ENCODE measurements at places on chromosomes 7 and 10.
A peak's percentile ranks its signal among the peaks of the same experiment; 100 is the strongest.

GRCh38 chr7:78558566-78558965 lies 760.0 kb downstream of the PHTF2 start:
- DNase-seq, result no peak

DNA sequence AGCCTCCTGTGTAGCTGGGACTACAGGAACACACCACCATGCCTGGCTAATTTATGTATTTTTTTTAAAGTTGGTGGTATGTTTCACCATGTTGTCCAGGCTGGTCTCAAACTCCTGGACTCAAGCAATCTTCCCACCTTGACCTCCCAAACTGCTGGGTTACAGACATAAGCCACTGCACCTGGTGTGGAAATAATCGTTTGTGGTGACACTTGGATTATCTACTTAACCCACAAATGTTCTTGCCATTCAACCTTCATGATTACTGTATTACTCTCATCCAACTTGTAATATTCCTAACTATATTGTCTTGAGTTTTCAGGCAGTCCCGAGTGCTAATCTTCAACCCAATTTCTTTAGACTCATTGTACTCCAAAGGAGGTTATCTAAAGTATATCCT lies 9.6 kb upstream of the SRGN start:
- DNase-seq, result no peak

DNA sequence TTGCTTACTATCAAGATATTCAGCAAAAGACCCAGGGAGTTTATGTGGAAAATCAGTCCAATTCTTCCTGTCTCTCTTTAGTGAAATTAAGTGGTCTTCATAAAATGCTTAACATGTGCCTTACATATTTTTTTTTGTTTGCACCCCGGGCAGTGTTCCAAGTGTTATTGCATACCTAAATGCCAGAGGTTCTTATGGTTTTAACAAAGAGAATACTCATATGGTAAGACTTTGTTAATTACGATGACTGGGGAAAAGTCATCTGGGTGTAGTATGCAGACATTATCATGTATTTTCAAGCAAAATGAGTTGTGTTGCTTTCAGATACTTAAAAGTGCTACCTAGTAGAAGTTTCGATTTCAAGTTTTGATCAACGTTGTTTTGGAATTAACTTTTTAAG lies 82.6 kb downstream of the PRKG1 start:
- no peak for DNase-seq

DNA sequence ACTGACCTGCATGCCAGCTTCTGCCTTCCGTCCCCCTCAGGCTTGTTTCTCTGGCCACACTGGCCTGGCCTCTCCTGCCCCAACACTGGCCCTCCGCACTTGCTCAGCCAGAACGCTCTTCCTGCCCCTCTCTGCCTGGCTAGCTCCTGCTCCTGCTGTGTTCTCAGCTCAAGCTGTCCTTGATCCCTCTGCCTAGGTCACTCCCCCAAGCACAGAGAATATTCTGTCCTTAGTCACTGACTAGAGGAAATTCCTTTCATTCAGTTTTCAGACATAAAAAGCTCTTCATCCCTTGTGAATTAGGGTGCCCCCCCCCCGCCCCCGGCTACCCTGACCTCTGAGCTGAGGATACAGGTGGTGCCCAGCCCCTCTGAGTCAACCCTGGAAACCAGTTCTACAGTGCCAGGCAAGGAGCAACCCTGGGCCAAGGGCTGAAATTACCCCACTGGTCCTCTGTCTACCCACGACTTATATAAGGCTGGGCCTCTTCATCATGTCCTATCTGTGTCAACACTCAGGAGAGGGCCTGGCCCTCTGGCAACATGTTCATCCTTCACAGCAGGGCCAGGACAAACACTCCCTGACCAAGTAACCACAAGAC lies 6.6 kb upstream of the SGPL1 start:
- peak; percentile 34 for DNase-seq

DNA sequence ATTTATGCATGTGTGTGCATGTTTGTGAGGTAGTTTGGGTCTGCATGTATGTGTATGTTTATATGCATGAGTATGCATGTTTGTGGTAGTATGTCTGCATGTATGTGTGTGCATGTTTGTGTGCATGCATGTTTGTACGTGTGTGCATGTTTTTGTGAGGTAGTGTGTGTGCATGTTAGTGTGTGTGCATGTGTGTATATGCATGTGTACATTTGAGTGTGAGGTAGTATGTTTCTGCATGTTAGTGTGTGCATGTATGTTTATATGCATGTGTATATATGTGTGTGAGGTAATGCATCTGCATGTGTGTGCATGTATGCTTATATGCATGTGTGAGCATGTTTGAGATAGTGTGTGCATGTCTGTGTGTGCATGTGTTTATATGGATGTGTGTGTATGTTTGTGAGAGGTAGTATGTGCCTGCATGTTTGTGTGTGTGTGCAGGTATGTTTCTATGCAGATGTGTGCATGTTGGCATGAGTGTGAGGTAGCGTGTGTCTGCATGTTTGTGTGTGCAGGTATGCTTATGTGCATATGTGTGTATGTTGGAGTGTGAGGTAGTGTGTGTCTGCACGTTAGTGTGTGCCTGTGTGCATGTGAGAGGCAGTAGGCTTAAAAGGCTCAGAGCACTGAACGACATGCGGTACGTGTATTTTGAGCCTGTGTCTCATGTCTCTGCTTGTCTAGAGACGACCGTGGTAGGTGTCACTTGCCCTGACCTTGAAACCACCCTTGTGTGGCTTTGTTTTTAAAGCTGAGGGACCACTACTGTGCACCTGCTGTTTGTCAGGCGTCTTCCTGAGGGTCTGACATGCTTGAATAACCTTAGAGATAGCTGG lies 43.7 kb downstream of the PFKP start:
- DNase-seq, result no peak

DNA sequence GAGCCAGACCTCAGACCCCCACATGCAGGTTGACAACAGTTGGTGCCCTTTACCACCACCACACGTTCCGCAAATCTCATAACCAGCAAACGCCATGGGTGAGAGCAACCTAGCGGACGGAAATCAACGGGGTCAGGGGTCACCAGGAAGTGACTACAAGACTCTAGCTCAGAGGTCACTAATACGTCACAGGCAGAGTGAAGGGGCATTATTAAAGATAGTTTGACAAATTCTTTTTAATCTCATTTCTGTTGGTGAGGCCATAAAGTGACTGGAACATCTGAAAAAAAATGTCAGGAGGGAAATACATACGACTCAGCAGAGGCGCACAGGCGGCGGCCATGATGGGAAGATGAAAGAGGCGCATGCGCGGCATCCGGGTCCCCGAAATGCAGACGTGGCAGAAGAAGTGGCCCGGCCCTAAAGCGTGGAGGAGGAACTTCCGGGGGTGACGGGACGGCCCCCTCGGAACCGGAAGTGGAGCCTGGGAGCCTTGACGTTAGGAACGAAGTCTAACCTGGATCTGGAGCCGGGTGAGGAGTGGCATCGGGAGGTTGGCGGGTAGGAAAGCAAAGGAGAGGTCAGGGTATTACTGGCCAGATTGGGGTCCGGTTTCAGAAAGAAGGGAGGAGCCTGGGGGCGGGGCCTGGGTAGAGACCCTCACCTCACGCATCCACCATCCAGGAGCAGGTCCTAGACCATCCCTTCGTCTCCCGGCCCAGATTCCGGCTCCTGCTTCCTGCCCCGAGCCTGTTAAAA lies at the start of gene SEC24C:
Gene SEC24C, plus strand, starts transcription at position 468 of the 759 bp plus-strand sequence. CDS start 2,461 bp downstream, outside the sequence.
- DNase-seq, result peak; percentile 98

DNA sequence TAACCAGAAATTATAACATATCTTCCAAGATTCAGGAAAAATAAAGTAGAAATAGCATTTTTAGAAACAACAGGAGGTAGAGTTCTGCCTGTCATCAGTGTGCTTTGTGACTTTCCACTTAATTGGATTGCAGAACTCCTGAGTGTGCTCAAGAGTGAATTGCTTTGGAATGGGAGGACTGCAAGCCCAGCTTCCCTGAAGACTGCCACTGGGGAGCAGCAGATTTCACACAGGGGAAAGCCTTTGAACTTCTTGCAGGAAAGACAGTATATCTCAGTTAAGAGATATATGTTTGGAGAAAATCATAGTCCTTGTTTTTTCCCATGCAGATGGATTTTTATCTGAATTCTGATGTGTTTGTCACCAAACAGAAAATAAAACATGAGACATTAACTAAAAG lies 124.5 kb downstream of the TMEM168 start:
- DNase-seq, result peak; percentile 59

DNA sequence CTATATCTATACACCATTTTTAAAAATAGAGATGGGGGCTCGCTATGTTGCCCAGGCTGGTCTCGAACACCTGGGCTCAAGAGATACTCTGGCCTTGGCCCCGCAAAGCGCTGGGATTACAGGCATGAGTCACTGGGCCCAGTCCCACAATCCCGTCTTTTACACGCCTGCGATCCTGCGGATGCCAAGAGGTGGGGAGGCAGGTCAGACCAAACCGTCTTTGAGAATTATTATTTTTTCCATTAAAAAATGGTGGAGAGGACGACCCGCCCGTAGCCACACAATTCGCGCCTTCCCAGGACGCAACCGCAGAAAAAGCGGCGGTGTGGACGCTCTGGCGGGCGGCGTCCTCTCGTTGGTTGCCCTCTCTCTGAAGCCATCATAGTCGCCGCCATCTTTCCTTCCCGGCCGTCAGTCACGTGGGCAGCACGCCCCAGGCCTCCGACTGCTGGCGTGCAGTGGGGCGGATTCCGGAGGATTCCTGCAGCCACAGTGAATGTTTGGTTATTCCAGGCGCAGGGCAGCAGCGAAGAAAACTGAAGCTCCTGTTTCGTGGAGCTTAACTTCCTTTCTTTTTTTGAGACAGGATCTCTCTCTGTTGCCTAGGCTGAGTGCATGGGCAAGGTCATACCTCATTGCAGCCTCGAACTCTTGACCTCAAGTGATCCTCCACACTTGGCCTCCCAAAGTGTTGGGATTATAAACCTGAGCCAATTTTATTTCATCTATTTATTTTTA lies 9.9 kb upstream of the EPHB4 start:
- peak; percentile 99 for DNase-seq

- no peak for DNase-seq
These were observed 4.0 kb upstream of the TMEM106B start for GRCh38 chr7:12207046-12207445.

GRCh38 chr7:100433276-100433591 lies 3.1 kb downstream of the PPP1R35 start:
- DNase-seq, result no peak

- no peak for DNase-seq
These were observed 18.2 kb downstream of the CCDC6 start for GRCh38 chr10:59887972-59888640.

DNA sequence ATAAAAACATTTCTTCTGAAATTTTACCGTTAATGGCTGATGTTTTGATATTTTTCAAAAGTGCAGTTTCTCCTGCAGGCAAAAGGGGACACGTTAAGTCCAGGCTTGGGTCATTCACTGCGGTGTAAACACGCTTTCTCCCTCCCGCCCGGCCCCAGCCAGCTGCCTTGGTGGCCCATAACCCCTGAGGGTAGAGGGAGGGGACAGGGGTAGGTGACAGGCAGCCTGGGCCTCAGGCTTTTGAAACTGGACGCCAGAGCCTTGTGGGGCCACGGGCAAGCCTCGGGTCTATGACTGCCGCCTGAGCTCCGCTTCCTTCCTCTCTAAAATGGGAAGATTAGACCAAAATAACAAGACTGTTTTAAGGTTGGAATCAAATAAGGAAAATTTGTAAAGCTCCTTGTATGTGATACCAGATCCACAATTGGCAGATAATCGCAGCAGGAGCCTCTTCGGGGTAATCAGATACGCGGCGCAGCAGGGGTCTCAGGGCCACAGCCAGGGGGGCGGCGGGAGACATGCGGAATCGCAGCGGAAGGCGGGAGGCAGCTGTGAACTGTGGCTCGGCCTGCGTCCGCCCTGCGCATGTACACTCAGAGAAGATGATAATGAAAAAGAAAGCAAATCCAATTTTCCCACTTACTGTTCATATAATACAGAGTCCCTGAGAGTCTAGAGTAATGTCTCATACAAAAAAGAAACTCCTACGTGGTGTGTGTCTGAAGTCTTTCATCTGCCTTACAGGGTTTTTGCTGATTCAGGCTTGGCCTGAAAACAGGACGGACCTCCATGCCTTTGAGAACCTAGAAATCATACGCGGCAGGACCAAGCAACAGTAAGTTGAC lies 138.3 kb downstream of the EGFR start:
- no peak for DNase-seq

DNA sequence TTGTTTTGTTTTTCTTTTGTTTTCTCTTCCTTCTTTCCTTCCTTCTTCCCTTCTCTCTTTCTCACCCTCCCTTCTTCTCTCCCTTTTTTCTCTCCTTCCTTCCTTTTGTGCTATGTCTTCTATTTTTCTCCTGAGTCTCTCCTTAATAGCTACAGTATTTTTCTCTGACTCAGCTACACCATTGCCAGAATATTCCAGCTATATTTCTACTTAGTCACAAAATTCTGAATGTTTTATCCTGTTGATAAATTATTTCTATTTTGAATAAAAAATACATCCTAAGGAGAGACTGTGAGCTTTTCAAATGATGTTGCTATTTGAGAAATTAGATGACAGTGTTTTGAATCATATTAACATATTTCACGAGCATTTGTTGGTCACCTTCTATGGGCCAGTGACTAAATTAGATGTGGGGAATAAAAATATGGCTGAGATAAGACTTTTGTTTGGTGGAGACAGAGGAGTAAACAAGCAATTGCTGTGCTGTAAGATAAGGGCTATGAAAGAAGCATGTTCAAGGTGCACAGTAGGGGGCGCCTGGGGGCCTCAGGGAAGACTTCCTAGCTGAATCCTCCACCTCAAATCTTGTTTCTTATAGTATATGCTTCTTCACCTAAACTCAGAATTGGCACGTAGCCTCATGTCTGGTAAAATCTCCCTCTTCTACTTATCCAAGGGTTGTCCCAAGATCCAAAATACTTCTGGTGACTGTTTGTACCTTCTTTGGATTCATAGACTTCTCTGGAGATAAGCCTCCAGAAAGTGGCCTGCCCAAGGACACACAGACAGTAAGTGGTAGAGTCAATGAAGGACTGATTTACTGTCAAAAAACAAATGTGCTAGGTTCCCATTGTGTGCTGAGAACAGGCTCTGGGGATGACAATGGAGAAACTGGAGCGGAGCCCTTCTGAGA lies 115.5 kb upstream of the CREB5 start:
- DNase-seq, result peak; percentile 82

- no peak for DNase-seq
These were observed 646.2 kb upstream of the SEMA3D start for GRCh38 chr7:85833066-85833465.

- DNase-seq, result peak; percentile 41
These were observed 11.9 kb upstream of the HABP2 start for GRCh38 chr10:113540845-113541548.

DNA sequence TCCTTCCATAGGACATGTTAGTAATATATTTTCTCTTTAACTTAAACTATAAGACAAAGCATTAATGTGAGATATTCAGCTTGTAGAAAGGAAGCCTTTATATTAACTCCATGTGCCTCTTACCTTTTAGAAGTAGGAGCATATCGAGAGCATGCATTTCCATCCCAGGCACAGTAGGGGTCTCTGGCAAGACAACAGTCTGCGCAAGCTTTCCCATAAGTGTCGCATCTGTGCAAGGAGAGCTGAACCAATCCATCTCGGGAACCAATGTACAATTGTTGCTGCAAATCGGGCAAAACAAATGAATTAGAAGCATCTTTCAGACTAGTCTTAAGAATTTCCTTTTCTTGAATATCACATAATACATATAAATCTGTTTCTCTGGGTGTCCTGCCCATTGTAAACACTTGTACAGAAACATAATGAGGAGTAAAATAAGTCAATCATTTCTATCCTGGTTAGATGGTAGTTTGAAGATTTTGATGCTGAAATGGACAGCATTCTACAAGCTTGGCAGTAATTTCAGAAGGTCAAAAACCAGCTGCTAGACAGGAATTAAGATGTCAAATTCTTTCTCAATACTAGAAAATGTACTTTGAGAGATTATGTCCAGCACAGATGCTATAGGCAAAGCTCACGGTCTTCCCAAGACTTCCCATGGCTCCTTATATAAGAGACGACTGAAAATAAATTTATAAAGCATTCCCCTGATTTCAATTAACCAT lies 171.8 kb downstream of the SEMA3D start:
- peak; percentile 12 for DNase-seq
